Iris pigment epithelial cell (primary cell): ENCODE measurements at places on chromosomes 12 and 14.

DNA sequence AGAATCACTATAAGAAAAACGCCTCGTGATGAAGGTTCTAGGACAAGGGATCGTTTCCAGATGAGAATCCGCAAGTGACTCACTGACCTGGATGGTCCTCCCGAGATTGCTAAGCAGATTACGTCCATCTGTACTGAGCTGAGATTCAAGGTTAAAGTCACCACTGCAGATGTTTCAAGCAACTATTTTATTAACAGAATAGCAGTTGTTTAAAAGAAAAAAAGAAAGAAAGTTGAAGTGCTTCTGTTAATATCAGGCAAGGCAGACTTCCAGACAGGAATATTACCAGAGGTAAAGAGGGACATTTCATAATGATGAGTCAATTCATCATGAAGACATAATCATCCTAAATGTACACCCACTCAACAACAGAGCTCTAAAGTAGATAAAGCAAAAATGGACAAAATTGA is 17.9 kb downstream of the PXN start:
- DNase-seq, result peak; percentile 86

DNA sequence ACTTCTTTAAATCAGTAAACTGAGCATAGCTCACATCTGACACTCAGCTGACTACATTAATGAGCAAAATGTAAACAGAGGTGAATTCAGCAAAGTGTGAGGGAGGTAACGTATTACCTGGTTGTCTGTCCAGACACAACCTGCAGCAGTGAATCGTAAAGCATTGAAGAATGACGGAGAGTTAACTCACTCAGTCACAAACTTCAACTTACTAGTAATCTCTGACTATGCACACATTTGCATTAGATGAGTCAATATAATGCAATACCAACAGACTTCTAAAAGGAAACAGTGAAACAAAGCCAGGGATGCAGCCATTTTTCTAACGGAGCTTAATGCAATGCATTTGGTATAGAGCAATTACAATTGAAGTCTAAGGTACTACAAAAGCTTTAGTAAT is 40.0 kb downstream of the STX2 start:
- DNase-seq, result no peak

DNA sequence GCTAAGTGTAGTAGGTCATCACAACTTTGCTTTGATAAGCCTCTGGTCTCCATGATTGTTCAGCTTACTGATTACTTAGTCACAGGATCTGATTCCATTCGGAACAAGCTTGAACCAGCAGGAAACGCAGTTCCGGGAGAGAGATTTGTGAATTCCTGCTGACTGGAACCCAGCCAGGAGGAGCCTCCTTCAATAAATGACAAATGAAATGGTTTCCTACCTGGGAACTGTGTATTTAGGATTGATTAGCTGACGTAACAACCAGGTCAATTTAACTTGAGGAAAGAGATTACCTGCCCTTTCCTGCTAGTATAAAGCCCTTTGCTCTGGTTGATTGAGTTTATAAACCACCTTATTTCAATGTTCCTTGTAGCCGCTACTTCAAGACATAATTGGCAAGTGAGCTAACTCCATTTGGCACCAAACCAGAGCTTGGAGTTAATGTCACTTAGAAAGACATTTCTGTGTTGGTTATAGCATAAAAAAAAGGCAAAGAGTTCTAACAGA is 35.1 kb upstream of the KCNH3 start:
- DNase-seq, result peak; percentile 81

DNA sequence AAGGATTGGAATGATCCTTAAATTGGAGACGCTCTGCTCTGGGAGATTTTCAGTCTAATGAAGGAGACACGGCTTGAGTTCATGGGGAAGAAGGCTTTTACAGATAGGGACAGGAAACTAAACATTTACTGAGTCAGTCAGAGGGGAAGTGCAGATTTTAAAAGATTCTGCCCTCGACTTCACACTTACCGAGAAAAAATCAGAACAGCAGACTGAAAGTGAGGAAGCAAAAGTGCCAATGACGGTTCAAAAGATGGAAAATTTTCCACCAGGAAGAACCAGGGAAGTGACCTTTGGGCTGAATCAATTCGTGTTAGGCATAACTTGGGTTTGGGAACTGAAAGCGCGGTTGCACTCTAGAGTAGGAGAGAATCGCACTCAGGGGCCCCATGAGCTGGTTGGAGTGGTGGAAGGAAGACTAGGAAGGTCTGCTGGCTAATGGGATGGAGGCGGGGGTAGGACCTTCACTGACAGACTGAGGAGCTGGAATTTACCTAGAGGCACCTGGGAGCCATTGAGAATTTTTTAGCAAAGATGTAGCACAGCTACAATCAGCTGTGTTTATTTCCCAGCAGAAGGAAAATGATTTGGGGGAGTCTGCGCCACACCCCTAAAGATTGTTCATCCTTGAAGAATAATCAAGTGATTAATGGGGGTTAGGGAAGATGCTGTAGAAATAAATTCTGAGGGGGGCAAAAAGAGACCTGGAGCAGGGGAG is 1.2 kb downstream of the KCNK13 start:
- no peak for DNase-seq

DNA sequence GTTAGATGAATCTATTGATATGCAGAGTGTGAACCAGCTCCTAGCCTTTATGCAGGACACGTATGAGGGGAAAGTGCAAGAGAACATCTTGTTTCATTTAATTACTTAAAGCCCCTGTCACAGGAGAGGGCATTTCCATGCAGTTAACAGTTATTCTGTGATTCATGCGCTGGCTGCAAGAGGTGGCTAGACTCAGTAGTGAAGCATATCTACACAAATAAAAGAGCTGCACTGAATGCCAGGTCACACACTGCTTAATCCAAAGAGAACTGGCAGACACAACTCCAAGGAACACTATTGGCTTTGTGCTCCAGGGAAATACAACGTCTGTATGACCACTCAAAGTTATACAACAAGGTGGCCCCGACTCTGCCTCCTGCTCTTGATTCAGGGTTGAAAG is 394.1 kb downstream of the C12orf75 start:
- DNase-seq, result peak; percentile 5

DNA sequence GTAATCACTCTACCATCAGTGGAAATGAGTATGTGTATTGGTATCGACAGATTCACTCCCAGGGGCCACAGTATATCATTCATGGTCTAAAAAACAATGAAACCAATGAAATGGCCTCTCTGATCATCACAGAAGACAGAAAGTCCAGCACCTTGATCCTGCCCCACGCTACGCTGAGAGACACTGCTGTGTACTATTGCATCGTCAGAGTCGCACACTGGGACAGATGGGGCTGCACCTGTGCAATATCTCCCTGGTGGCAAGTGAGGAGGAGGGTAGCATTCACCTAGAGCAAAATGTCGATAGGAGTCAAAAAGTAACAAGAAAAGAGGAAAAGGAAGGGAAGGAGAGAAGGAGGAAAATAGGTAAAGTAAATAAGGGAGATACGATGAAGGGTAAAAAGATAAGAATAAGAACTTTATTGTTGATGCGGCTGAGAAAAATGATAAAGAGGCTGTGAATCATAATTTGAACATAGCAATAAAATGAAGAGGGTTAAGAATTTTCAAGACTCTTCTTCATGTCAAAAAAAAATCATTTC is 450.5 kb upstream of the OR4E1 start:
- no peak for DNase-seq

GRCh38 chr12:80756875-80757274 is 40.2 kb downstream of the MYF5 start:
- DNase-seq, result peak; percentile 27

DNA sequence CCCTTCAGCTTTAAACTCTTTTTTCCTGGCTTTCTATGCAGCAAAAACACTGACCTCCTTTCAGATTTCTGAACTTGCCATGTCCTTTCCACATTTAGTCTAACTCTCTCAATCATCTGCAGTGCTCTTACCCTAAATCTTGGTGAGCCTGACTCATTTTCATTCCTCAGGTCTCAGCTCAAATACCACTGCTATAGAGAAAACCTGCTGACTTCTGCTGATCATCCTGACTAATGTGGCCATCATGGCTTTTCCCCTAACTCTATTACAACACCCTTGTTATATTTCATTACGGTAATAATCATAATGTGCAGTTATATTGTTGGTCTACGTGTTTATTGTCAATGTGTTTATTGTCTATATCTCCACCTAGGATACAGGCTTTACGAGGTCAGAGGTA is 207.3 kb upstream of the OR4E1 start:
- DNase-seq, result peak; percentile 57

DNA sequence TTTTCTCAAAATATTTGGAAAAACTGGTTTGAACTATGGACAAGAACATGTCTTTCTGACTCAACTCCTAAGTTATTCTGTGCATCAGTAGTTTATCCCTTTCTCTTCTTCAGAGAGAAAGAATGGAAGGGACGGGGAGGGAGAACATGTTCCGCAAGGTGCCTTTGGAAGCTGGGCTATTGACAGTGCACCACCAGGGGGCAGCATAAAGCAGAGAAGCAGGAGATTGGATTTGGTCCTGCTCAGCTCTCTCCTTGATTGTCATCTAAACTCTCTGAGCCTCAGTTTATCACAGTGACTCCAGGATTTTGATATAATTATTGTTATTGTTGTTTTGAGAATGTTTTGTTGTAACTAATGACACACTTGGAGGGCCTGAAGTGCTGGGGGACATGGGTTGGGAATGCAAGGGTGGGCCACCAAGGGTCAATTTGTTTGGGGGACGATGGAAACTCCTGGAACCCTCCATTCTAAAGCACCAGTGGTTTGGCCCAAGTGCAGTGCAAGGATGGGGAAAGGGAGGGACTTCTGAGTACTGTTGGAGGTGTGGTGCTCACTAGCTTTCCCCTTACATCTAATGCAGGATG is 45.3 kb upstream of the ANO6 start:
- peak; percentile 76 for DNase-seq

GRCh38 chr14:92587700-92588085 is 74.1 kb downstream of the RIN3 start:
- no peak for DNase-seq

GRCh38 chr12:27001663-27002062 is 12.5 kb downstream of the TM7SF3 start:
- no peak for DNase-seq

GRCh38 chr12:60529723-60530122 is 933.9 kb downstream of the SLC16A7 start:
- no peak for DNase-seq

- DNase-seq, result peak; percentile 75
These were observed 387.9 kb downstream of the DAD1 start for GRCh38 chr14:22200977-22201605.

DNA sequence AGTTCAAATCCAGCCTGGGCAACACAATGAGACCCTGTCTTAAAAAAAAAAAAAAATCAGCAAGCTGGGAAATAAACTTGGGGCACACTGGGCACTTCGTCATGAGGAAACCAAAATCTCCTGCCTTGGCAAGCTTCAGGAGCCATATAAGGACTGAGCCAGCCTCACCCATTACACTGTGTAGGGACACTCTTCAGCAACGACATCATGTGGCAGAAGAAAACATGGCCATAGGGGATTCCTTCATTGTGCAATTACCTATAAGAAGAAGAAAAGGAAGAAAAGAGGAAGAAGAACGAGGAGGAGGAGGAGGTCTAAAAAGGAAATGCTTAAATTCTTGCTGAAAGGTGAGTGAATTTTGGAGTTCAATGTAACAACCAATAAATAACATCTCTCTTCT is 26.1 kb upstream of the IFNG start:
- no peak for DNase-seq

DNA sequence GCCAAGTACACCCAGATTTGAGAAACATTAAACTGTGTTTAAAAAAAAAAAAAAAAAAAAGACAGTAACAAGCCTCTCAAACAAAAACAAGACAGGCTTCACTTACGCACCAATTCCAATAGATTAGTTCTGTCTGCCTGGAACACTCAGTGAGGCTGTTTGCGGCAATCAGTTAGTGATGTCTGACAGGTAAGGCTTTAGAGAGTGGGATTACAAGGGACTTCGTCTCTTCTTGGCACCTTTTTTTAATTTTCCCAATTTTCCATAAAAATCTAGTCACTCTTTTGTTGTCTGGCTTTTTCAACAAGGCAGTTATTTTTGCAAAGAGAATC is 79.6 kb downstream of the NCOR2 start:
- DNase-seq, result no peak

DNA sequence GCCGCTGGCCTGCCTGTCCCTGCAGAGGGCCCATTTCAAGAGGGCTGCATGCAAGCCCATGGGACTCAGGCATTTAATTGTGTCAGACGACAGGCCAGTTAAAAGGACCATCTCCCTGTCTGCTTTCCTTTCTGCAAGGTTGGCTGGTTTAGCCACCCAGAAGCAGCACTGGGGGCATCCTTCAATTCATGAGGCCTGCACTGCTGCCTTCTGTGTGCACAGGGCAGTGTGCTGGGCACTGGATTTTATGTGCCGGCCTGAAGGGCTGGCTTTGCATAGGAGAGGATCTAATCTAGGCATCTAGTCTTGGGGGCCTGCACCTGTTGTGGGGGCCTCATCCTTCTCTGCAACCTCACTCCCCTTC is 114.1 kb upstream of the FKBP4 start:
- DNase-seq, result no peak

DNA sequence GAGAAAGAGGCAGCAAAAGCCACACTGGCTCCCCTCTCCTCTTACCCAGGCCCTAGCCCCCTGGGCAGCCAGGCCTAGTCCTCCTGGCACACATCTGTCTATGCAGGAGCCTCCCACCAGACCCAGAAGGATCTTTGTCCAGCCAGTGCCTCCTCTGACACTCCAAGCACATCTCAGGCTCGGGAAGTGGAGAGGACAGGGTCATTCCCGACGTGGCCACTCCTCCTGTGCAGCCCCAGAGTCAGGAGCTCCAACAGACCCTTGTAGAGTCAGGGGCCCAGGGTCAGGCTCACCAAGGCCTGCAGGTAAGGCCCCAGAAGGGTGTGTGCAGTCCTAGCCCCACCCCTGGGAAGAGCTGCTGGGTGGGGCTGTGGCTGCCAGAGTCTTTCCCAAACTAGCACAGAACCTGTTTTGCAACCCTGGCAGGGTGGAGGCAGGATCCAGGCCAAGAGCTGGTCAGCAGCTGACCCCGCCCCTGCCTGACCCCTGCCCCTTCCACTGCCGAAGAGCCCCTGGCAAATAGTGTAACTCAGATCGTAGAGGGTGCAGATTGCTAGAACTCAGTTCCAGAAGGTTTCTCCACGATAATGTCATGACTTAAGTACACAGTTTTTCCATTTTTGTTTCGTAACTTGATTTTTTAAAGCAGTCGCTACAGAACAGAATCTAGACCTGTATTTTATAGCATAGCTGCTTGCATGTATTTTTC is 26.6 kb upstream of the PNMA1 start:
- DNase-seq, result peak; percentile 42

- no peak for DNase-seq
These were observed 16.8 kb upstream of the ANKRD33 start for GRCh38 chr12:51871126-51871525.

GRCh38 chr12:59329462-59329861 is 266.4 kb upstream of the SLC16A7 start:
- no peak for DNase-seq

DNA sequence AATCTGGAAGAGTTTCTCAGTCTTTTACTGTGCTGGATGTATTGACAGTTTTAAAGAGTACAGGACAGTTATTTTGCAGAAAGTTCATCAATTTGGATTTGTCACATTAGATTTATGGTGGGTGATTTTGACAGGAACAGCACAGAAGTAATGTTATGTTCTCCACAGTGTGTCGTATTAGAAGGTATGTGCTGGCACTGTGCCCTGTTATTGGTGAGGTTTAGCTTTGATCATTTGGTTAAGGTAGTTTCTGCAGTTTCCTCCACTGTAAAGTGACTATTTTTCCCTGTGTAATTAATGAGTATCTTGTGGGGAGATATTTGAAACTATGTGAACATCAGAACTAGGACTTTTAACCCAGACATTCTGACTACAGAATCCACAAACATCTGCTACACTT is 308.5 kb upstream of the TBX3 start:
- DNase-seq, result no peak

GRCh38 chr14:53610947-53611346 is 345.7 kb downstream of the BMP4 start:
- no peak for DNase-seq
